ENCODE measurements at places on chromosomes 12 and 14. TPM values are rescaled to one million over a fixed set of nuclear protein-coding genes. Genes with fewer than 3 reads are reported as not detected.

SPTB gene
- 167 TPM for polyA plus RNA-seq

- H3K27ac ChIP-seq, result no peak overlapping the region
- no peak overlapping the region for H3K4me3 ChIP-seq
- DNase-seq, result no peak
Measured at GRCh38 chr14:106277503-106277902, 751.1 kb downstream of the TMEM121 start.

DNA sequence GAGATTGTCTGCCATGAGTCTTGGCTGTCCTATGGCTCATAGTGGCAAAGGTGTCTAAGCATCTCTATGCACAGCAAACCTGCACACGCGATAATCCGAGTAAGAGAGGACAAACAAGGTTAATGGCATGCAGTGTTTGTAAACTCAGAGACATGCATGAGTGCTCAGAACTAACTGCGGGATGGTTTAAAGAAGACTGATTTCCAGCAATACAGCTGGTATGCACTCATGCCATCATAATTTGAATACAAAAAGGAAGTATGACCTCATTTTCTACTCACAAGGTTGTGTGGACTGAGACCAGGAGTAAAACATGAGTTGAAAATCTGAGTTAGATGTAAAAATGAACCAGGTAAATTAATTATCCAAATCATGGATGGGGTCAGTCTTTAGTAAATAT is 16.6 kb upstream of the TCP11L2 start:
- no peaks in the 10 kb centered on the region for H3K4me1 ChIP-seq
- no peak for DNase-seq
- H3K36me3 ChIP-seq, result no peaks in the 10 kb centered on the region
- no peaks in the 10 kb centered on the region for H3K27me3 ChIP-seq
- H3K27ac ChIP-seq, result no peak overlapping the region

NYNRIN gene
- 33.9 TPM for polyA plus RNA-seq

DNA sequence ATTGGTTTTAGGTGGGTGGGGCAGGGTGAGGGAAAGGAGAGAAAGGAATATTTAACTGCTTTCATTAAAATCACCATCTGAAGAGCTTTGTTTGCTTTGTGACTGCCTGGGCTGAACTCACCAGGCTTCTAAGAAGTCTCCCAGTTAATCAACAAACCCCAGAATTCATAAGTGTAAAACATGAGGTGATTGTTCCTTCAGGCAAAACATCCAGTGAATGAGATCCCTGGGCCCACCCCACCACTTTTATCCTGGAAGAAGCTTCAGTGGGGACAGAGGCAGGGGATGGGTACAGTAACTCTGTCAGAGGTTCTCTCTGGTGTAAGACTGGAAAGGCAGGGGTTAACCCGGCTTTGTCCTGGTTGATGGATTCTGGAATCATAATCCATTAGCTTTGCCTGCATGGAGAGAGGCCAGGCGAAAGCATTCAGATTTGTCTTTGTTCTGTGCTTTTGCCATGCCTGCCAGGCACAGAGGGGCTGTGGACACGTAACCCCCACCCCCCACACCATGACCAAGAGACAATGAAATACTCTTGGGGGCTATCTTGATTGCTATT is 16.7 kb downstream of the PDE1B start:
- H3K4me3 ChIP-seq, result no peak overlapping the region
- H3K36me3 ChIP-seq, result no peaks in the 10 kb centered on the region
- H3K4me1 ChIP-seq, result peaks cover 25% of the 10 kb centered on the region

- H3K36me3 ChIP-seq, result peaks cover 5% of the 10 kb centered on the region
- H3K4me3 ChIP-seq, result no peak overlapping the region
- no peak for DNase-seq
- no peaks in the 10 kb centered on the region for H3K4me1 ChIP-seq
- no peak overlapping the region for H3K27ac ChIP-seq
- no peaks in the 10 kb centered on the region for H3K27me3 ChIP-seq
Measured at GRCh38 chr14:74161526-74162158, 76.9 kb downstream of the LIN52 start.

SERPINA6 gene
- not detected for polyA plus RNA-seq

DNA sequence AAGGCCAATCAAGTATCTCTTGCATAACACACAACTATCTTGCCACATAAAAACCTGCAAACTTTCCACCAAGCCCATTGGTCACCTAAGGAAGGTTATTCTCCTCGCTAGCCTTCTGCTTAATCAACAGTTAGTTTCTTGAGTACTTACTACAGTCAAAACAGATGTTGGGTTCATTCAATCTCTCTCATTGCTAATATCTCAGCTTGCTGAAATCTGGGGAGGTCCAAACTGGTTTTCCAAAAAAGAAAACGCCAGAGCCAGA is 74.6 kb downstream of the TTC7B start:
- H3K27me3 ChIP-seq, result no peaks in the 10 kb centered on the region
- no peak overlapping the region for H3K4me3 ChIP-seq
- H3K36me3 ChIP-seq, result peaks cover 10% of the 10 kb centered on the region

DNA sequence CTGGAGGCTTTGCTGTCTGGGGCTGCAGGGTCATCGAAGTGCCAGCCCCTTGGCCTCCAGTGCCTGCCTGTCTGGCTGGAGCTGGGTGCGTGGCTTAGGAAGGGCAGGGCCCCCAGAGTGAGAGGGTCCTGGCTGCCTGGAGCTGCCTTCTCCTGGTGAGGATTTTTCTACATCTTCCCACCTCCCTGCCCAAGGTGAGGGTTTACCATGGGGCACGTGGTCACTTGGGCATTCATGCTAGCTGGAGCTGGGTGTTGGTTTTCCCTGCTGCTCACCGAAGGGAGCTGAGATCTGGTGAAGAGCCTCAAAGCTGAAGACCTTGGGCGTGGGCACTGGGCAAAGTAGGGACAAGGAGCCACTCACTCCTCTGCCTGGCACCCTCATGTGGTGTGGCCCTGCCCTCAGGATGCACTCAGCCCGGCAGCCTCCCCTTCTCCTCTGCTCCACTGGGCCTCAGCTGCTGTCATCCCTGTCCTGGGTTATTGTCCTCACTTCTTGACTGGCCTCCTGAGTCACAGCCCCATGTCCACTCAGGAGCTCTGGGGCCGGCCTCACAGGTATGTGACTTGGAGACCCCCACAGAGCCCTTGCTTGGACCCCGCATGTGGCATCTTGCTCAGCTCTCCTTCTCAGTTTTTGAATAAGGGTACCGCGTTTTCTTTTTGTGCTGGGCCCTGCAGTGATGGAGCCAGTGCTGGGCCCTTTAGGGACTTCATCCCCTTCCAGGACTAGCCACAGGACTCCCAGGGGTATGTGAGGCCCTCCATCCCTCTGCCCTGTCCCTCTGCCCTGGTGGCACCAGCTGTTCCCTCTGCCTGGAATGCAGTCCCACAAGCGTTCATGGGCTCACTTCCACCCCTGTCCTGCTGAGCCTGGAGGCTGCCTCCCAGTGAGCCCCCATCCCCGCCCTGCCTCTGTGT is 1.6 kb downstream of the CEP170B start:
- no peak overlapping the region for H3K27ac ChIP-seq
- H3K4me1 ChIP-seq, result peaks cover 20% of the 10 kb centered on the region
- DNase-seq, result peak; percentile 3
- H3K36me3 ChIP-seq, result no peaks in the 10 kb centered on the region
- peaks cover 45% of the 10 kb centered on the region for H3K27me3 ChIP-seq
- H3K4me3 ChIP-seq, result peak overlapping the region; percentile 42

TEAD4 gene
- 80.1 TPM for polyA plus RNA-seq

DNA sequence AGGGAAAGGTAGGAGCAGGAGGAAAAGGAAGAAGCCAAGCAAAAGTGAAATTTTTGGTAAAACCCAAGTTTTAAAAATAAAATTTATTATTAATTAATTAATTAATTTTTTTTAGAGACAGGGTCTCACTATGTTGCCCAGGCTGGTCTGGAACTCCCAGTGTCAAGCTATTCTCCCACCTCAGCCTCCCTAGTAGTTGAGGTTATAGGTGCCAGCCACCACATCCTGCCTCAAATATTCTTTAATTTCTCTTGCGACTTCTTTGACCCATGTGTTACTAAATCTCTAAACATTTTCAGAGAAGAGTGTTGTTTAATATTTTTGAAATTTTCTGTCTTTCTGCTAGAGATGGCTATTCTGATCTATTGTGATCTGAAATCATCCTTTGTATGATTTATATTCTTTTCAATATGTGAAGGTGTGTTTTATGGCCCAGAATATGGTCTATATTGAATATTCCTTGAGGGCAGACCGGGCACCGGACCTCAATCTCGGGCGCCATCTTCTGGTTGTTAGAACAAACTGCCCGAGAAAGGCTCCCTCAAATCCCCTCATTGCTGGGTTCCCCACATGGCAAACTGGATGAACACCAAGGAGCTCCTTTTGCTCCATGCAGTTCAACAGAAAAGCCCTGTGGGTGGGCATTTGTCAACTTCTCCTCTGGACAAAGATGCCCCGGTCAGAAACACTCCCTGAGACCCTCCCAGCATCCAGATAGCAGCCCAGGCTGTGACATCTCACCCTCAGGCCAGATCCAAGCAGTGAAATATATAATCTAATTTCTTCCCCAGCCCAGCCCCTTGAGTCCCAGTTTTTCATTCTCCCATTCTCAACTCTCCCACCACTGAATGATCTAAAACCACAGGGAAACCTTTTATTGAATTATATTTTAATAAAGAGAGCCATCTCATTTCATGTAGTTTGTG is 110.5 kb downstream of the ASCL4 start:
- DNase-seq, result peak; percentile 46
- no peak overlapping the region for H3K27ac ChIP-seq
- no peaks in the 10 kb centered on the region for H3K4me1 ChIP-seq
- no peak overlapping the region for H3K4me3 ChIP-seq
- peaks cover 6% of the 10 kb centered on the region for H3K27me3 ChIP-seq

- no peak overlapping the region for H3K27ac ChIP-seq
- no peaks in the 10 kb centered on the region for H3K27me3 ChIP-seq
- DNase-seq, result no peak
- no peak overlapping the region for H3K4me3 ChIP-seq
Measured at GRCh38 chr12:130792821-130793553, 46.1 kb downstream of the STX2 start.

DNA sequence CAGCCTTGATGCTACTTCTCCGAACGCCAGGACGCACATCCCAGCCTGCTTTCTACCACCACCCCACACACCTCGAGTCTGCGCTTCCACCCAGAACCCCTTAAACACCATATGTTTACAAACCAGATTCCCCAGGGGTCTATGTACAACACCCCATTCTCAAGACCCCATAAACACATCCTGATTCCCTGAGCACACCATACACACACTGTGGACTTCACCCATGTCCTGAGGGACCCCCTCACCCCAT is 733 bp downstream of the TTC7B start:
- peaks cover 23% of the 10 kb centered on the region for H3K4me1 ChIP-seq
- no peaks in the 10 kb centered on the region for H3K36me3 ChIP-seq
- H3K27ac ChIP-seq, result no peak overlapping the region
- H3K27me3 ChIP-seq, result no peaks in the 10 kb centered on the region
- H3K4me3 ChIP-seq, result peak overlapping the region; percentile 78

GPR68 gene
- polyA plus RNA-seq, result 0.76 TPM

GRCh38 chr12:52581481-52581880 is 7.8 kb upstream of the KRT74 start:
- no peak for DNase-seq
- peaks cover 10% of the 10 kb centered on the region for H3K4me1 ChIP-seq
- H3K27me3 ChIP-seq, result peaks cover 5% of the 10 kb centered on the region

DNA sequence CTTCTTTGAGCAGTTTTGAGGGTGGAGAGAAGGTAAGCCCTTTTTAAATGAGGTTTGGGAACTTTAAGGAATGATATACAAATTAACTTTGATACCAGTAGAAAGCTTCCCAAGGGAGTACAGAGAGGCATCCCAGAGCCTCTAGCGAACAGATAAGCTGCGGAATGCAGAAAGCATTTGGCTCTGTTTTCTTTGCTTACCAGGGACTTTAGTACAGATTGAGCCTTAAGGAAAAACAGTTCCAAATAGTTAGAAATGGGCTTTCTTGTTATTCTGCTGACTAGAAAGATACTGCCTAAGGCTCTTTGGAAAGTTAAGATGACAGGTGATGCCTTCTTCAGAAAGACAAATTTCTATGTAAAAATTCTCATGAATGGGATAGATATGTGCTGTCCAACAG is 261.7 kb upstream of the FOXN3 start:
- no peaks in the 10 kb centered on the region for H3K4me1 ChIP-seq
- H3K27ac ChIP-seq, result no peak overlapping the region
- no peaks in the 10 kb centered on the region for H3K36me3 ChIP-seq
- no peaks in the 10 kb centered on the region for H3K27me3 ChIP-seq
- no peak overlapping the region for H3K4me3 ChIP-seq

DNA sequence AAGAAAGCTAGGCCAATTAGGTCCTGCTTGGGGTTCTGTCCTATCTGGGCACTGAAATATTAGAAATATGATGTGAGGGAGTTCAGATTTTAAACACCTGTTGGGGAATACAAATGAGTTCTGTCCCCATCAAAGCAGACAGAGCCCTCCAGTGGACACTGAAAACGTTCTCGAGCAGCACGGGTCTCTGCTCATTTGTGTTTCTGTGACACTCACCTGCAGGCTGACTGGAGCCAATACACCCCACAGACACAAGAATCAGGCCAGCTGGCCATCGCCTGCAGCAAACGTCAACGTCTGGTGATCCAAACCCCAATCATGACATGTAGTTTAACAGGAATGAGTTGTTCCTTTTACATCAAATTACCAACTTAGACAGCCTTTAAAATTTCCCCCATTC is 493.4 kb upstream of the TMEM132C start:
- H3K4me1 ChIP-seq, result no peaks in the 10 kb centered on the region
- no peaks in the 10 kb centered on the region for H3K27me3 ChIP-seq
- no peak overlapping the region for H3K4me3 ChIP-seq
- no peak for DNase-seq

LRTM2 gene
- polyA plus RNA-seq, result 0.32 TPM

DNA sequence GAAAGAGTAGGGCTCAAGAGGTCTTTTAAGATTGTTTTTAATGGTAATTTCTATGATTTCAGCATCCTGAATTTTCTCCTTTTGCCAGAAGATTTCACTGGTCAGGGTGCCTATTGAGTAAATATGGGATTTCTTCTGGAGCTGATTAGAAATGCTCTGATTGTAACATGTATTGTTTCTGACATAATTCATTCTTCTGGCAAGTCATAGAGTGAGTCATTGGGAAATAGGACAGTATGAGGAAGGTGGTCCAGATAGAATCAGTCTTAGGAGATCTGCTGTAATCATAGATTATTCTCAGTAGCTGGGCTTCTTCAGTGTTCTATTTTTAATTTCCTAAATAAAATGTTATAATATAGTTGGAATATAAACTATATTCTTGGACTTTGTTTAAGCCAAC is 182.0 kb upstream of the NAV3 start:
- H3K4me1 ChIP-seq, result no peaks in the 10 kb centered on the region
- no peaks in the 10 kb centered on the region for H3K36me3 ChIP-seq
- no peak overlapping the region for H3K27ac ChIP-seq

DNA sequence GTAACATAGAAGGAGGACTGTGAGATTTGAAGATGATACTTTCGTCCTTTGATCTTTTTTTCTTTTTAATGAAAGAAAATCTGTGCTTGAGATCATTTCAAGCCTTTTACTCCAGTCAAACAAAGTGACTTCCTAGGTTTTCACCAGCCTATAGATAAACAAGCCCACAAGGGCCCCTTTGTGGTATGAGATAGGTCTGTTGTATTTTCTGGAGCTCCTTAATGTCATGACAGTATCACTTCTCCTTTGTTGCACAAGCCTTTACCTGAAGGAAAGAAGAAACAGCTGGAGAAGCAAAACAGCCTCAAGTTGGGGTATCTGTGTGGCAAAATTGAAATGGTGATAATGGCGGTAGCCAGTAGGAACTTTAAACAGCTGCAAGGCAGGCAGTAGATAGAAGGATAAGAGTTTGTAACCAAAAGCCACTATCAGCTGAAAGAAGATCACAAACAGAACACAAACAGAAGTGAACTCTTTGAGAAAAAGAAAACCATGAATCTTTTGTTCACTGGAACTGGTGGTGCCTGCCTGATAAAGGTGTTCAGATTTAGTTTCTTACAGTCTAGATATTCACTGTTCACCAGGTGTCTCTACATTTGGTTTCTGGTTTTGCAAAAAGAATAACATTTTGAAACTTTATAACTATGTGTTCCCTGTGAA is 96.8 kb downstream of the LGR5 start:
- no peak overlapping the region for H3K27ac ChIP-seq
- H3K27me3 ChIP-seq, result no peaks in the 10 kb centered on the region
- no peak for DNase-seq

SIRT4 gene
- 4.1 TPM for polyA plus RNA-seq

DPPA3 gene
- polyA plus RNA-seq, result not detected

CLEC4A gene
- polyA plus RNA-seq, result 2.1 TPM

All from muscle of leg (tissue), 16 donors.